Mesendoderm (in vitro differentiated cells): ENCODE measurements at places on chromosomes 11 and 22.

GRCh38 chr22:43796567-43796966, 15.5 kb downstream of the EFCAB6 start:
- peak; percentile 54 for DNase-seq
- H3K27me3 ChIP-seq = no peaks in the 10 kb centered on the region
- no peaks in the 10 kb centered on the region for H3K4me1 ChIP-seq
- H3K27ac ChIP-seq = no peak overlapping the region
- H3K36me3 ChIP-seq = no peaks in the 10 kb centered on the region

- H3K36me3 ChIP-seq = no peaks in the 10 kb centered on the region
- H3K4me1 ChIP-seq = no peaks in the 10 kb centered on the region
- H3K27ac ChIP-seq = no peak overlapping the region
Measured at GRCh38 chr11:43835104-43835503, 45.5 kb upstream of the ALKBH3 start.

- no peak overlapping the region for H3K4me3 ChIP-seq
- no peak for DNase-seq
- H3K27me3 ChIP-seq = no peaks in the 10 kb centered on the region
- H3K27ac ChIP-seq = no peak overlapping the region
Measured at GRCh38 chr11:13674799-13675509, 6.5 kb downstream of the FAR1 start.

DNA sequence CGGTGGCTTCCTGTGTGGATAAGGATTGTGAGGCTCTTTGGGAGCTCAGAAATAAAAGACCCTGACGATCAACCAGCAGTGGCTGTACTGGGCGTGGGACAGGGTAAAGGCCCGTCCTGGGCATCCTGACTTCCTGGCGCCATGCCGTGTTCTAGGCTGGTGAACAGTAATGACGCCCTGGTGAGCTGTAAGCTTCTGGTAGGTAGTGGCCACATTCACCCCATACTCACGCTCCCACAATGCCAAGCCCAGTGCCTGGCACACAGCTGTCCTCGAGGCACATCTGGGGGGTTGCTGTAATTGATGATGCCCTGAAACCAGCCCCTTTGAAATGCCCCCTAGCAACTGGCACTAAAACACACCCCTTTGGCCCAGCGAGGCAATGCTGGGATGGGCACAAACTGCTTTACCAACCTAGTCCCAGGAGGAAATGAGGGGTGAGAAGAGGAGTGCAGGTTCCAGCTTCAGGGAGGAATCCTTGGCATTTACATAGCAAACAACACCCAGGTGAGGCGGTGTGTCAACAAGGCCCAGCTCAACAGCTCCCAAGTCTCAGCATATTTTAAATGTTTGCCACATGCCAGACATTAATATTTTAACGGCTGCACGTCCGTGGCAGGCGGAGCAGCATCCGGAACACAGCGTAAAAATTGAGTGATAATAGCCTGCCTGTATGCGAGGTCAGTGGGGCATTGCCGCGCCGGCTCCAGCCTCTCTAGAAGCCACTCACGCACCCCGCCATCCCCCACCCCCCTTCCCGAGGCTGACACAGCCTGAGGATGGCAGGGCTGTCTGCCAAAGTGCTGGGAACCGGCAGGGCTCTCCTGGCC, 79.3 kb downstream of the DSCAML1 start:
- DNase-seq = peak; percentile 72
- H3K27ac ChIP-seq = no peak overlapping the region
- no peaks in the 10 kb centered on the region for H3K4me1 ChIP-seq
- no peak overlapping the region for H3K4me3 ChIP-seq

- DNase-seq = no peak
- no peak overlapping the region for H3K27ac ChIP-seq
- no peaks in the 10 kb centered on the region for H3K36me3 ChIP-seq
- H3K4me3 ChIP-seq = no peak overlapping the region
Measured at GRCh38 chr11:7057641-7058040, 31.2 kb upstream of the RBMXL2 start.

DNA sequence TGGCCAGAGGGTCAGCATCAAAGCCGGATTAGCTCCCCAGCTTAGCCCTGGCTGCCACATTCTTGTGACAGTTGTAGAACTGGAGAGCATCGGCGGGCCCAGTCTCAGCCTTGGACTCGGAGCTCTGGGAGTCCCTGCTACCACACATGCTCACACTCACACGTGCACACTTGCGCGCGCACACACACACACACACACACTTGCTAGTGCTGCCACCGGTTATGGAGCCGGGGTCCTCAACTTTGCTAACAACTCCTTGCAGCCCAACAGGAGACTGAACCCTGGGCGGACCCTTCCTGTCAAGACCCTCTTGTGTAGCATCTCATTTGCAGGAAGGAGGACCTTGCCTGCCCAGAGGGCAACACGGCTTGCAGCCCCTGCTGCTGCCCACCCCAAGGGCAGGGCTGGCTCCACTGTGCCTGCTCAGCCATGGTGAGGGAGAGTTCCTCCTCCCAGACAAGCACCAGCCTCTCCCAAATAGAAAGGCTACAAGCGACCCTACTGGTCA, 107.6 kb downstream of the WNT7B start:
- H3K27ac ChIP-seq = no peak overlapping the region
- DNase-seq = no peak
- no peak overlapping the region for H3K4me3 ChIP-seq
- no peaks in the 10 kb centered on the region for H3K4me1 ChIP-seq
- no peaks in the 10 kb centered on the region for H3K36me3 ChIP-seq

DNA sequence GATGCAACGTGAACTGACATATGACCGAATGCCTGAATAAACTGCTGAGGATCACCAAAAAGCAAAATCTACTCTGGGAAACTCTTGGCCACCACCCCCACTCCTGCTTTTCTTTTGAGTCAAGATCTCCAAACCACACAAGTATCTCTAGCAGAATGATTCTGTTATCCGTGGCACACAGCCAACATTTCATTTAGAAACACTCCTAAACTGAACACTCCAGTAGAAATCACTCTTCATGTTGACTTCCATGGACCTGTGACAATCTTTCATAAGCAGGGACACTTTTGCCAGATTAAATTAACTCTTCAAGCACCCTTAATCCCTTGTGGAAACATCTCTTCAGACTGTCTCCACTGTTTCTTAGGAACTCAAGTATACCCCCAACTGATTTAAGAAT, 44.4 kb downstream of the VSIG10L2 start:
- H3K27ac ChIP-seq = no peak overlapping the region
- H3K4me1 ChIP-seq = peaks cover 2% of the 10 kb centered on the region
- no peaks in the 10 kb centered on the region for H3K36me3 ChIP-seq
- no peak overlapping the region for H3K4me3 ChIP-seq

- H3K4me1 ChIP-seq = peaks cover 18% of the 10 kb centered on the region
- H3K36me3 ChIP-seq = peaks cover 18% of the 10 kb centered on the region
- no peaks in the 10 kb centered on the region for H3K27me3 ChIP-seq
- H3K27ac ChIP-seq = no peak overlapping the region
Measured at GRCh38 chr11:94862926-94863880, 95.0 kb downstream of the AMOTL1 start.

GRCh38 chr11:43686207-43686606, 5.7 kb downstream of the HSD17B12 start:
- DNase-seq = peak; percentile 37
- no peaks in the 10 kb centered on the region for H3K27me3 ChIP-seq
- H3K4me3 ChIP-seq = no peak overlapping the region
- no peak overlapping the region for H3K27ac ChIP-seq
- no peaks in the 10 kb centered on the region for H3K36me3 ChIP-seq
- H3K4me1 ChIP-seq = peaks cover 9% of the 10 kb centered on the region

GRCh38 chr11:504053-504993, 2.7 kb downstream of the RNH1 start:
- no peaks in the 10 kb centered on the region for H3K27me3 ChIP-seq
- H3K36me3 ChIP-seq = peaks cover 4% of the 10 kb centered on the region
- H3K27ac ChIP-seq = no peak overlapping the region
- no peak overlapping the region for H3K4me3 ChIP-seq
- H3K4me1 ChIP-seq = no peaks in the 10 kb centered on the region

DNA sequence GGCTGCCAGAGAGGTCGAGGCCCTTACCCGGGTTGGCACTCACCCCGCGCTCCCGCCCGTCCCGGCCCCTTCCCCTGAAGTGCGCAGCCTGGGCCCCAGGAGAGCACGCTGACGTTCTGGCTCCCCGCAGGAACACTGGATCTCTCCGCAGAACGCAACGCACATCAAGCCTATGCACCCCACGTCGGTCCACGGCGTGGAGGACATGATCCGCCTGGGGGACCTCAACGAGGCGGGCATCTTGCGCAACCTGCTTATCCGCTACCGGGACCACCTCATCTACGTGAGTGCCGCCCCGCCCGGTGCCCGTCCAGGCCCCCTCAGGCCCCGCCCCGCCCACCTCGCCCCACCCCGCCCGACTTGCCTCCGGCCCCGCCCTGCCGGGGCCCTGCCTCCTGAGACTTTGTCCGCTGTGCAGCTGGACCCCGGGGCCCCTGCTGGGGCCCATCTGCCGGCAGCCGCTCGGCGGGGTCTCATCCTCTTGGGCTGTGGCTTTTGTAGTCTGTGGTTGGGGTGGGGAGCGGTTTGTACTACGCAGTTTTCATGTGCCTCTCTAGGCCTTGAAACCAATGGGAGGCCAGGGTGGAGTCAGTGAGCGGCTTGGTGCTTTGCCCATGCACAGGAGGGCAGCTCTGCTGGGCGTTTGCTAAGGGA, 19.7 kb downstream of the MYO7A start:
- no peaks in the 10 kb centered on the region for H3K27me3 ChIP-seq
- H3K36me3 ChIP-seq = no peaks in the 10 kb centered on the region
- peak overlapping the region; percentile 37 for H3K4me3 ChIP-seq
- peak; percentile 52 for DNase-seq

DNA sequence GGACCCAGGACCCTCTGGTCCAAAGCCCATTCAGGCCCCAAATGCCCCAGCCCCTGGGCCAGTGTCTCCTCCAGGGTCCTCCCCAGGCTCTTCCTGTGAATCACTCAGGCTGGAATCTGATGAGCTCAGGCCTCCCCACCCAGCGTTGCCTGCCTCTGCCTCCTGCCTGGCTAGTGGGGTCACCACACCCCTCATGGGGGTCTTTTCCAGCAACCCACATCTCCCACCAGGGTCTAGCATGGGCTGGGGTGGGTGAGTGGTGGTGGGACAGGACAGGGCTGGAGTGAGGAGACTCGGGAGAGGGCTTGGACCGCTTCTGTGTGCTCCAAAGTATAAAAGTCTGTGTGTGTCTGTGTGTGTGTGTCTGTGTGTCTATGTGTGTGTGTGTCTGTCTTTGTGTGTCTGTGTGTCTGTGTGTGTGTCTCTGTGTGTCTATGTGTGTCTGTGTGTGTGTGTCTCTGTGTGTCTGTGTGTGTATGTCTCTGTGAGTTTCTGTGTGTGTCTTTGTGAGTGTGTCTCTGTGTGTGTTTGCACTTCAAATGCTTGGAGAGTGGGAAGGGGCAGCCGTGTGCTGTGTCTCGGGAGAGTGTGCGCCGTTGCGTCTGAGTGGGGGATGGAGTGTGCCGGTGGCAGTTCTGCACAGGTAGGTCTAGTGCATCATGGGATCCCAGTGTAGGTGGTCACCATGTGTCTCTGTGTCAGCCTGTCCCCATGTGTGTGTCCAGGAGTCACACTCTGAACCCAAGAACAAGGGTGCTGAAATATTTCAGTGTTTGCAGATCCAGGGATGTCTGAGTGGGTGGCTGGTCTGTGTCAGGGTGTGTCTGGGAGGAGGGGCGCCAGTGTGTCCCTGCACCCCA, 8.8 kb downstream of the RIN1 start:
- H3K4me3 ChIP-seq = no peak overlapping the region
- no peaks in the 10 kb centered on the region for H3K27me3 ChIP-seq
- DNase-seq = peak; percentile 67
- no peaks in the 10 kb centered on the region for H3K36me3 ChIP-seq
- H3K4me1 ChIP-seq = peaks cover 8% of the 10 kb centered on the region

GRCh38 chr11:95485115-95485900, 254.3 kb upstream of the SESN3 start:
- no peaks in the 10 kb centered on the region for H3K27me3 ChIP-seq
- no peaks in the 10 kb centered on the region for H3K36me3 ChIP-seq
- H3K4me1 ChIP-seq = no peaks in the 10 kb centered on the region
- no peak for DNase-seq
- H3K4me3 ChIP-seq = no peak overlapping the region

DNA sequence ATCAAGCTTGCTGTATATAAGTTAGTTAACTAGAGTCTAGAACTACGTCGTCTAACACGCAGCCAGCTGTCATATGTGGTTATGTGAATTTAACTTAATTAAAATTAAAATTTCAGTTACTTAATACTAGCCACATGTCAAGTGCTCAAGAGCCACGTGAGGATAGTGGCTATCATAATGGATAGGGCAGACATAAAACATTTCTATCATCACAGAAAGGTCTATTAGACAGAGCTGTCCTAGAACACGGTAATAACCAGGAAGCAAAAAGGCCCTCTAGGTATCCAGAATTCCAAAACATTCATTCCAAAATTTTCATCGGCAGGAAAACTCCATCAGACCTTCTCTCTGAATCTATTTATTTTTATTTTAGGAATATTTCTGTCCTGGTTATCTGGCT, 123.9 kb downstream of the RBFOX2 start:
- peaks cover 18% of the 10 kb centered on the region for H3K4me1 ChIP-seq
- DNase-seq = no peak

GRCh38 chr22:37018086-37018814, 997 bp downstream of the TST start:
- H3K4me3 ChIP-seq = peak overlapping the region; percentile 87
- no peak for DNase-seq
- H3K27me3 ChIP-seq = no peaks in the 10 kb centered on the region
- no peak overlapping the region for H3K27ac ChIP-seq
- no peaks in the 10 kb centered on the region for H3K4me1 ChIP-seq
- peaks cover 1% of the 10 kb centered on the region for H3K36me3 ChIP-seq

DNA sequence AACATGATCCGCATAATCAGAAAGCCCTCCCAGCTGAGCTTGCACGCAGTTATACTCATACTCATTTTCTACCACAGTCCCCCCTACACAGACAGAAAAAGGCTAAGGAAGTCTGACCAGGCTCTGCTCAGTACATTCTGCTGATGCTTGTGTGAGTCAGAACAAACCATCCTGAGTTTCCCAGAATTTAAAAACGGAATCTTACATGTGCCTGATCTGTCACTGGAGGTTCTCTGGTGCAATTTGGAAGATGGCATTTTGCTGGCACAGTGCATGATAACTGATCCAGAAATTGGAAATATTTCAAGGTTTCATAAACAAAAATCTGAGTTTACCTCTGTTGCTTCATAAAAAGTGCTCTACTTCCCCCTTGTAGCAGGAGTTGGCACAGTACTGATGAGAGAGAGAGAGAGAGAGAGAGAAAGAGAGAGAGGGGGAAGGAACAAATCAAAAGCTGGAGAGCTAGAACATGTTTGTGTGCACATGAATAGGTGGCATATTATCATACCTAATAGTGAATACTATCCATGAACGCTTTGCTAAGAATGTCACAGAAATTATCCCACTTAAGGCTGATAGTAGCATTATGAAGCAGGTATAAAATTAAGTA, 1085.3 kb downstream of the DLG2 start:
- H3K4me3 ChIP-seq = no peak overlapping the region
- DNase-seq = no peak
- no peak overlapping the region for H3K27ac ChIP-seq

DNA sequence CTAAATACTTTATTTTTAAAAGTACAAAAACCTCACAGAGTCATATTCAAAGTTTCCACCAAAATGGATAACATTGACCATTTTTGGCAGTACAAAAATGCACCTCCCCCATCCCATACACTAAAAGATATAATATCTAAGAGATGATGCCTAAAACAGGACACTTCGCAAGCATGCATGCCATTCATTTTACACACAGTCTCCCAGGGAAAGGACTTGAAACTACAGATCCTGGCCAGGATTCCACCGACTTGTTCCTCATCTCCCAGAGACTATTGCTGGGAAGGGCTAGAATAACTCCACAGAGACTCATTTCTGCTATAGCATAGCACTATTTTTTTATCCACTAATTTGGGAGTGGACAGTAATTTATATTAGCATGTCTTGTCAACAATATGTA, 81.7 kb downstream of the MTNR1B start:
- H3K27me3 ChIP-seq = no peaks in the 10 kb centered on the region
- H3K4me1 ChIP-seq = no peaks in the 10 kb centered on the region
- H3K27ac ChIP-seq = no peak overlapping the region
- H3K4me3 ChIP-seq = no peak overlapping the region
- no peaks in the 10 kb centered on the region for H3K36me3 ChIP-seq
- no peak for DNase-seq
